ENCODE measurements at places on chromosomes 7 and 10. TPM values are rescaled to one million over a fixed set of nuclear protein-coding genes. Genes with fewer than 3 reads are reported as not detected.

SYT15B gene
- 1.6 TPM for total RNA-seq

DNA sequence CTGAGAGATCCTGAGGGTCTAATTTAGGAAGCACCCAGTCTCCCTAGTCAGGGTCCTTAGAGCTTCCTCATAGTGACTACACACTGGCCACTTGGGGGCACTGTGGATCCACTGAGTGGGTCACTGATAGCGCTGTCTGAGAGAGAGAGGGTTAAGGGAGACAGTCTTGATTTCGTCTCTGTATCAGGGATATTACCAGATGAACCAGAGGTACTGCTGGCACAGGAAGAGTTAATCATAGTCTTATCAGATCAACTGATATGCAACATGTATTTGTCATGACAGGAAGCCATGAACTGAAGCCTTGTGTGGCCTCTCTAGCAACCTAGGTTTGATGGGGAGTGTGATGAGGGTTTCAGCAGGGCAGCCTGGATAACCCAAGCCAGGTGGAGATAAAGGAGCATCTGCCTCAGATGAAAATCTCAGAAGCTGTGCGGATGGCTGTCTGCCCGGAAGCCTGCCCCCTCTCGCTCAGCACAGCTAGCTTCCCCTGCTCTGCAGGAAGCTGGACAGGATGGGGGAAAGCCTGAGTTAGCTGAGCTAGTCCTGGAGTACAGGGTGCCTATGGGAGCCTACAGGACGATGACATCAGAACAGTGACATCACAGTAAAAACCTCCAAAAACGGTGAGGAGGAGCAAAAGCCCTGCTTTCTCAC is 214.0 kb upstream of the PRSS1 start:
- DNase-seq: peak; percentile 55

GRCh38 chr10:83723080-83723479 is 416.2 kb upstream of the GHITM start:
- no peak for DNase-seq

DNA sequence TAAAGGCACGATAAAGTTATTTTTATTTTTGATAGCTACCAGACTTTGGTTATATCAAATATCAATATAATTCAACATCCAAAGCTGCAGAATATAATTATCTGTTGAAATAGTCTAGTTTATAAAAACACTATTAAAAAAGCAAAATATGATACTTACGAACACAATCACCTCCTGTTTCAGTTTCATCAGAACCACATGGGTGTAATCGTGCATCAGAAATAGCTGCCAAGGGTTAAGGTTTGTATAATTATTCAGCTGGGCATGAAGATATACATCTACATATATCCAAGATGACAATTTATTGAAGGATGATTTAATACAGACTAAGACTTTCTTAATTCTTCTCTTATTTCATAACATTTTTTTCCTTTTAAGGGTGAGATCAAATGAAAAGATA is 20.3 kb downstream of the VWDE start:
- no peak for DNase-seq

GRCh38 chr7:130366564-130366963 is 13.7 kb upstream of the CPA1 start:
- DNase-seq: no peak

GRCh38 chr10:14995964-14996565 is 36.9 kb downstream of the MEIG1 start:
- no peak for DNase-seq

DNA sequence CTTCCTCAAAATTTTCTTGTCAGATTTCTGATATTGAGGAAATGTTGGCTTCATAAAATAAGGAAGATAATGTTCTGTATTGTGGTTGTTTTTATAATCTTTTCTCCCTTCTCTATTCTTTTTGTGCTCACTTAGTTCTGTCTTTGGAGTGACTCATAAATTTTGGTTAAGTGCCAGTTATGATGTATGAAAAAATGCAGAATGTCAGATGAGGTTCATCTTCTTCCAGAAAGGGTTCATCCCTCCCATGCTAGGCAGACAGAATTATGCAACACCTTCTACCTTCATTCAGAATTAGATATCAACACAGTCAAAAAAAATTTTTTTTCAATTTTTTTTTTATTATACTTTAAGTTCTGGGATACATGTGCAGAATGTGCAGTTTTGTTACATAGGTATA is 36.6 kb upstream of the CYP2C19 start:
- DNase-seq: no peak

DNA sequence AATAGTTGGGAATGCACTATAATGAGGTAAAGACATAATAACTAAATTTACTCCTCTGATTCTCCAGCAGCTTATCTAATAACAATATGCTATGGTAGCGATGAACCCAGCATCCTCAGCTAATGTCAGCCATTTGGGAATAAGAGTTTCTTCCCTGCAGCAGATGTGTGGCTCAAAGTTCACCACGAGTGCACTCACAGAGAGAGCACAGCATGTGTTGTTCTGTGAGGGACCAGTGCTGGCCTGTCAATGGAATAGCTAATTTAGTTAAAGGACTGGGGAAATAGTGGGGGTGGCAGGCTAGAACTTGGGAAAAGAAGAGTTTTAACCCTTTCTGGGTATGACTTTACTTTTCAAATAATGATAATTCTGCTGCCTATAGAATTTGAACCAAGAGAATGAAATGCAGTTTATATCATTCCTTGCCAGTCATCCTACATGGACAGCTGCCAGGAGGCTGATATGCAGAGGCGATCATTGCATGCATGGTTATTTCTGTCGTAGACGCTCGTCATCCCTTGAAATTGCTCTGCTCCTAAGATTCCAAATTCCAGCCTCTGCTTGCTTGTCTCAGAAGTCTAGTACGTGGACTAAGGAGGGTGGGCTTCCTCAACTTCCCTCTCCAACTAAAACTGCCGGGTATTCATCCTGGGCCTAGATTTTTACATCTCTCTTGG is 355.6 kb downstream of the RNLS start:
- DNase-seq: peak; percentile 53

DNA sequence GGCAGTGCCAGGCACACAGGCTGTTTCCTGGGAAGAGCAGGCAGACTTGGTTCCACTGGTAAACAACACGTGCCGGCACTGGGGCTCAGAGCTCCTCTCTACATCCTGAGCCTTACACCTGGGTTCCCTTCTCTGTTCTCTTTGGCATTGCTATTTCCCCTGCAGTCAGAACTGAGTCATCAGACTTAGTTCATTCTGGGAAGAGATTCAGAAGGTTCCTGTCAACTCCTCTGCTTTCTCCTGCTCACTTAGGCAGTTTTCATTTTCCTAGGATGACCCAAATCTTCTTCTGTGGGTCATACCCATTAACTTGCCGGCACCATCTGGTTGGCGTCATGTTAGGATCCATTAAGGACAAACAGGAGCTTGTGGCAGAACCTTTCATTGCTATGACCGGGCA is 33.4 kb upstream of the LRRC18 start:
- DNase-seq: no peak

DNA sequence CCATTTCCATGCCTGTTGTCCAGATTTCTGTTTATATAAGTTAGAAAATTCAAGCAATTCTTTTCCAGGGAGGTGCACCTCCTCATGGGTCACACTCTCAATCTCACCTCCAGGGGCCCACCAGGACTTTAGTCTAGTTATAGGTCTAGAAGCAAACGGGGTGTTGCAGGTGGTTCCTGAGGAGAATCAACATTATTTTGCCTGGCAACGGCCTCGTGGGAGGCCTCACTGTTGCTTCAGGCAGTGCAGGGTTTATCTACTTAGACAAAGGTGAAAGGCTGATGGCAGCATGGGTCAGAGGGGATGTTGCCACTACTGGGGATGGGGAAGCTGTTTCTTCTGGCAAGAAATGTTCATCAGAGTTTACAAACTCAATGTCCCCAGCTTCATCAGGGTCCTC is 56.7 kb upstream of the LRRC18 start:
- DNase-seq: no peak

ADIRF gene
- total RNA-seq: 143 TPM

CABCOCO1 gene
- total RNA-seq: not detected

DNA sequence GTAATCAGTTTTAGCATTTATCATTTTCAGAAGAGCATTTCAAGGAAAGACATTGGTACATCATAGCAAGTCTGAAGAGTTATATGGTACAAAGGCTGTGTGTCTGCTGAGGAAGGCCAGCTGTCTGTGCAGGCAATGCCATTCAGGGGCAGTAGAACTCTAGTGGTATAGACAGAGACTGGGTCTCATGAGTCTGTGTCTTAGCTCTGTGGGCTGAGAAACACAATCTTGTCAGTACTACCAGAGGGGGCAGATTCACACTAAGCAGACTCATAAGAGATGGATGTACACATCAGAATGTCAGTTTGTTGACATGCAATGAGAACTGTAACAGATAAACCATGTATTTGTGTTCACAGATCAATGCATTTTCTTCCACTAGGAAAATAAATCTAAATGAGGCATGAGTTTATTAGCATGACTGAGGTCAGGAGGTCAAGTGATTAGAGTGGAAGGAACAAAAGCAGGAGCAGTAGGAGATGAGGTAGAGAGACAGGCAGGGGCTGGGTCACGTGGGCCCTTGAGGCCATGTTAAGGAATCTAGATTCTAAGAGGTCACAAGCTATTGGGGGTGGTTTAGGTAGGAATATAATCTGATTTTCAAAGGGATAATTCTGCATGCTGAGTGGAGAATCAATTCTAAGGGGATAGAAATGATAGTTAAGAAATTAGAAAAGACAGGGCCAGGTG is 7.5 kb upstream of the GGCT start:
- DNase-seq: no peak

DNA sequence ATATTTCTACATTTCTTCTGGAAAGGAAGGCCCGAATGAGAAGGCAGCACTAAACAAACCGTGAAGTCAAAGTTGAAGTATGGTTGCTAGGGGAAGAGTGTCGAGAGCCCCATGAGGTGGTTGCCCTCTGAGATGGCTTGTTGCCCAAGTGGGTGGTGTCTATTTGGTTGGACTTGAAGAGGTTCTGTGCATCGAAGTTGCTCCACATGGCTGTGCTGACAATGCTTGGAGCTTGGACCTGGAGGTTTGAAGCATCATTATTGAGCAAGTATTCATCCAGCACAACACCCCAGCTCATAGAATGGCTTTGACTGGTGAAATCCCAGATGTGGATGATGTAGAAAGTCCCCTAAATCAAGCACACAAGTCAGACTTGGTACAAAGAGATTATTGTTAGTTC is 165.2 kb upstream of the CDCA7L start:
- no peak for DNase-seq

DNA sequence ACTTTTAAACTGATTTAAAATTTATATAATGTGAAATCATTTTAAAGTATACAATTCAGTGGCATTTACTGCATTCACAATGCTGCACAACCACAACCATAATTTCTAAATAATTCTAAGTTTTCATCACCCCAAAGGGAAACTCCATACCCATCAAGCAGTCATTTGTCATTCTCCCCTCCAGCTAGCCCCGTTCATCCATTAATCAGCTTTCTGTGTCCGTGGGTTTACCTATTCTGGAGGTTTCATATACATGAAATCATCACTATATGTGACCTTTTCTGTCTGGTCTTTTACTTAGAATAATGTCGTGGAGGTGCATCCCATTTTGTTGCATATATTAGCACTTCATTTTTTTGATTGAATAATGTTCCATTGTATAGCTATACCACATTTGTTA is 214.1 kb downstream of the ADK start:
- no peak for DNase-seq

REPIN1 gene
- 108 TPM for total RNA-seq

LIPJ gene
- not detected for total RNA-seq

CALHM3 gene
- not detected for total RNA-seq

GRCh38 chr7:91847231-91847630 is 33.3 kb downstream of the MTERF1 start:
- DNase-seq: no peak

CCNJ gene
- 5.1 TPM for total RNA-seq

GRCh38 chr10:50885097-50885859 is at the start of gene A1CF:
A1CF (minus strand) TSS chr10:50885627; CDS start chr10:50859940, 25,687 bp downstream.
- DNase-seq: no peak

GRCh38 chr7:1862560-1862959 is 192.5 kb downstream of the ELFN1 start:
- DNase-seq: no peak

- DNase-seq: no peak
Measured at GRCh38 chr7:131014906-131015656, 281.1 kb upstream of the KLF14 start.

GRCh38 chr10:128149267-128150014 is 23.2 kb upstream of the MKI67 start:
- no peak for DNase-seq

TRIM74 gene
- not detected for total RNA-seq

- no peak for DNase-seq
Measured at GRCh38 chr10:43888586-43888985, 239.9 kb upstream of the ZNF32 start.

SFRP4 gene
- total RNA-seq: 3.0 TPM

- no peak for DNase-seq
Measured at GRCh38 chr7:23065974-23066373, 39.6 kb upstream of the KLHL7 start.
